ENCODE measurements at places on chromosomes 6 and 20.

DNA sequence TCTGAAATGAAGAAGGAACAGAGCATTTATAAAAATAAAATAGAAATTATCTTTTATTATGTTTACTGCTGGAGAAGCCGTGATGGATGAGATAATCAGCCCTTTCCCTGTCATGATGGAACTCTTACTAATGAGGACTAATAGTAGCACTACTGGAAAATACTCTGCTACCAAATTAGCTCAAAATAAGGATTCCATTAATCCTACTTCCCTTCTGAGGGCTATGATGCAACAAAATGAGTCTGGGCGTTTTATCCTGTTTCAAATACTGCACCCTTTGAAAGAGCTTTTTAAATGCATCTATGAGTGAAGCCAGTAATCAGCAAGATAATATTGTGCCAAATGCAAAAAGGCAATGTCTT lies 59.3 kb upstream of the CARMIL1 start:
- no peak for DNase-seq

DNA sequence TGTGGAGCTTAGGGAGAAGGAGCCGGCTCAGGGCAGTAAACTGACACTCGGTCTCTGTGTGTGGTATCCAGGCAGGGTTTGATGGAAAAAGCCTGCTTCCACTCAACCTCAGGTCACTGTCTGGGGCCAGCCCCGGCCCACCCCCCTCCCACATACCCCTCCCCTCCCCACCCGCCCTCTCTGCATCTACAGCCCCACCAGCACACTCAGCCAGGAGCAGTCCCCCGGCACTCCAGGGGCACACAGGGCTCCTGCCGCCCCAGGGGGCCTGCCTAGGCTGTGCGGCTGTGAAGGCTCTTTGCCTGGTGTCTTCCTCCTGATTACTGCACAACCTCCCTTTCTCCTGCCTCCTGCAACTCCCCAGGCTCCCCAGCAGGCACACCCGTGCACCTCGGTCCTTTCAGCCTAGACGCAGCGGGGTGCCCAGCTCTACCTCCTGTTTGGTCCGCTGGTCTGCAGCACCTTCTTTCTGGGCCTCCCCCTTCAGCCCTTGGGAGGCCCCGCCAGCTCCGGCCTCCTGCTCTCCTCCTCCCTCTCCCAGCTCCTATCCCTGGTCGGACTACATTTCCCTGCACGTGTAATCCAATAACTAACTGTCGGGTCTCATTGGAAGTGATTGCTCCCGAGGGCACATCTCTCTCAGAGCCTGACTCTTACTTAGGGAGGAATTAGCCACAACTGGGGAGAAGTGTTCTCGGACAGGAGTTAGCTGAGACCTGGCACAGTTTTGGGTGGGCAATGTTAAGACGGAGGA lies 1.3 kb upstream of the FOXF2 start:
- DNase-seq = no peak

GRCh38 chr6:8006208-8006607 lies 58.0 kb downstream of the BLOC1S5 start:
- no peak for DNase-seq

GRCh38 chr6:161596807-161597520 lies 323.1 kb upstream of the AGPAT4 start:
- no peak for DNase-seq

GRCh38 chr6:72721346-72721745 lies 99.5 kb downstream of the KCNQ5 start:
- no peak for DNase-seq

Measured in ascending aorta (tissue), 2 donors.